Lower lobe of right lung (tissue), 2 donors: ENCODE measurements at places on chromosomes 11 and 22. TPM values are rescaled to one million over a fixed set of nuclear protein-coding genes. Genes with fewer than 3 reads are reported as not detected.

- H3K27me3 ChIP-seq: no peaks in the 10 kb centered on the region
- no peak overlapping the region for H3K27ac ChIP-seq
- peaks cover 7% of the 10 kb centered on the region for H3K4me1 ChIP-seq
- no peak for DNase-seq
Measured at GRCh38 chr11:13220148-13220547, 57.4 kb upstream of the BMAL1 start.

GRCh38 chr11:10594407-10594806, 25.9 kb upstream of the LYVE1 start:
- H3K36me3 ChIP-seq: no peaks in the 10 kb centered on the region
- peaks cover 54% of the 10 kb centered on the region for H3K4me1 ChIP-seq
- H3K27ac ChIP-seq: no peak overlapping the region
- no peak overlapping the region for H3K4me3 ChIP-seq
- no peak for DNase-seq

- H3K4me1 ChIP-seq: no peaks in the 10 kb centered on the region
- peaks cover 8% of the 10 kb centered on the region for H3K27me3 ChIP-seq
- H3K27ac ChIP-seq: no peak overlapping the region
- H3K36me3 ChIP-seq: no peaks in the 10 kb centered on the region
- DNase-seq: no peak
Measured at GRCh38 chr11:44404736-44405395, 94.9 kb upstream of the ALX4 start.

GRCh38 chr22:30615543-30615954, 8.6 kb downstream of the TCN2 start:
- peaks cover 66% of the 10 kb centered on the region for H3K36me3 ChIP-seq
- H3K4me3 ChIP-seq: no peak overlapping the region
- H3K27me3 ChIP-seq: no peaks in the 10 kb centered on the region
- peak; percentile 56 for DNase-seq

DNA sequence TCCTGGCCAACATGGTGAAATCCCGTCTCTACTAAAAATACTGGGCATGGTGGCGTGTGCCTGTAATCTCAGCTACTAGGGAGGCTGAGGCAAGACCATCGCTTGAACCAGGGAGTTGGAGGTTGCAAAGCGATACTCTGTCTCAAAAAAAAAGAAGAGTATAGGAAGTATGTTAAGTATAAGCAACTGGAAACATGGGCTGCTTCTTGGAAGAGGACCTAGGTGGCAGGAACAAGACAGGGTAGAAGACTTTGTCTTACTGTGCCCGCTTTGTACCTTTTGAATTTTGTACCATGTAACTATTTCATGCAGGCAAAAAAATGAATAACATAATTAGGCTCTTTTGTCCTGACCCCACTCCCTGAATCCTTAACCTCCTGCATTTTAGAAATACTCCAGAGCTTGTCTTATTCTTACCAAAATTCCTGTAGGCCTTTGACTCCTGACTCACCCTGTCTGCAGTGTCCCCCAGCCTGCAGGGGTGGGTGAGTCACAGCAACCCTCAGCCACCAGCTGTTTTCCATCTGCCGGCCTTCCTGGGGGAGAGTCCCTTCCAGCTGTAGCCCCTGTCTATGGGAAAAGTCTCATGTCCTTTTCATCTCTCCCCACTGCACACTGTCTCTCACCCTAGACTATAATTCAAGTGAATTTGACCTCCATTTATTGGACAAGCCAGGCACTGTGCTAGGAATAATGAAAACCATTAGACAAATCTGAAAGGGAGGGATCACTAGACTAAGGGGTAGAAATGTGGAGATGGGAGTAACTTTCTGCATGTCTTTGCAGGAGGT, 41.8 kb downstream of the TXN2 start:
- no peaks in the 10 kb centered on the region for H3K36me3 ChIP-seq
- H3K27me3 ChIP-seq: no peaks in the 10 kb centered on the region
- DNase-seq: no peak

Gene LGALS12
- 0.68 TPM for total RNA-seq

DNA sequence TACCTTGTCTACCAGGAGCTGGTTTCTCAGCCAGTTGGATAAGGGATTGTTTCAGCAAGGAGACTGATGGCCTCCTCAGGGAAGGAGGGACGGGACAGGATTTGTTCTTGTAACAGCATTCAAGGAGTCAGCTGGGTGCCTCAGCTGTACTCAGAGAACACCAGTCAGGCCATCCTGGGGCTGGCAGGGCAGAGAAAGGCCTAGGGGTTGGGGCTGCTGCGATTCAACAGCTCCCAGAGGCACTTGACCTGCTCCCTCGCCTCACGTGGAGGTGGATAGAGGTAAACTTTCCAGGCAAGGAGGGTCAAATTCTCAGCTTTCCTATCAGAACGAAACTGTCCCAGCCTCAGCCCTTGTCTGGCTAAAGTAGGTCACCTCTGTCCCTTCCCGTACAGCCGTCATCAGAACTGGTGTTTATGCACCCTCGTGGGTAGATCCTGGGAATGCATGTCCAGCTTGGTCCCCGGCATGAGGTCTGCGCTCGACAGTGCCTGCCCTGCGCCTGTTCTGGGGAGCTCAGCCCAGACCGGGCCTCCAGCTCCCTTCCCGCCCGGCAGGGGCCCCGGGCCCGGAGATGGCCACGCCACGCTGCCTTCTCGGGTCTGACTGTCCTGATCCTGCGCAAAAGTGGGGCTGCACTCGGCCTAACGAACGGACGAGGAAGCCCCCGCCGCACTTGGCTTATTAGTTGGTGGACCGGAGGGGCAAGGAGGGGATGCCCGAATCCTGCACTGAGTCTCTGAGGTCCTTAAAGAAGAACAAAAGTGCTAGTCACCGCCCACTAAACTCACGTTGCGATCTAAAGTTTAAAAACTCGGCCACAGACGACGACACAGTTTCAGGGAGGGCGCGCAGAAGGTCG, 762 bp upstream of the CCDC134 start:
- peak overlapping the region; percentile 91 for H3K27ac ChIP-seq
- peak; percentile 59 for DNase-seq
- H3K36me3 ChIP-seq: no peaks in the 10 kb centered on the region

DNA sequence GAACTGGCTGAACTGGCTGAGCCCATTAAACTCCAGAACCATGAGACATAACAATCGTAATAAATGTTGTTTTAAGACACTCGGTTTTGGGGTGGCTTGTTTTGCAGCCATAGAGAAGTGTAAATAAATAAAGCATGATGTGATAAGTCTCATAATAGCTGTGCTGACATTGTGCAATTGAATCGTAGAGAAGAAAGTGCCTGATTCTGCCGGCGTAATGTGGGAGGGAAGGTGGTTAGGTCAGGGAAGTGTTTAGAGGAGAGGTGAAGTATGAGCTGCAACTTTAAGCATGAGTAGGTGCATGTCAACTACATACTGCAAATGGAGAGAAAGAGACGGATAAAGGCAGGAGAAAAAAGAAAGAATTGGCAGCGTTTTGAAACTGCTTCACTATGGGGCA, 217.1 kb downstream of the BLID start:
- no peaks in the 10 kb centered on the region for H3K27me3 ChIP-seq
- no peaks in the 10 kb centered on the region for H3K4me1 ChIP-seq
- no peak overlapping the region for H3K27ac ChIP-seq

Gene RAG2
- total RNA-seq: not detected

DNA sequence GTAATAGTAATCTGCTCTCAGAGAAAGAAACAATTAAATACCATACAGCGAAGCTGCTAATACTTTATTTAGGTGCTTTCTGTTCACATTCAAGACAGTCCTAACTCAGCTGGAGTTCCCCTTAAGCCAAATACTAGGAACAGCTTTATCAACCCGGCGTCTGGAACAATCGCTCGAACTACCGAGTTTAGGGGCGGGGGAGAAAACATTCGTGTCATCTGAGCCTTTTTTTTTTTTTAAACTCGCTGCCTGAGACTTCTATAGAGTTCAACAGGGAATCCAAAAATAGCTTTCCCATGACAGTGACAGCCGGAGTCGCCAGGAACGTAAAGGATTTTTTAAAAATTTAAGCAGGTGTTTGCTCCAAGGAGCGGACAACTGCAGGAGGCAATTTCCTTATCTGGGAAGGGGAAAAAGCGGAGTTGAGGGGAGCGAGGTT, 852 bp downstream of the TRAF6 start:
- peak overlapping the region; percentile 77 for H3K4me3 ChIP-seq
- H3K36me3 ChIP-seq: no peaks in the 10 kb centered on the region
- no peak for DNase-seq
- H3K27ac ChIP-seq: peak overlapping the region; percentile 93

DNA sequence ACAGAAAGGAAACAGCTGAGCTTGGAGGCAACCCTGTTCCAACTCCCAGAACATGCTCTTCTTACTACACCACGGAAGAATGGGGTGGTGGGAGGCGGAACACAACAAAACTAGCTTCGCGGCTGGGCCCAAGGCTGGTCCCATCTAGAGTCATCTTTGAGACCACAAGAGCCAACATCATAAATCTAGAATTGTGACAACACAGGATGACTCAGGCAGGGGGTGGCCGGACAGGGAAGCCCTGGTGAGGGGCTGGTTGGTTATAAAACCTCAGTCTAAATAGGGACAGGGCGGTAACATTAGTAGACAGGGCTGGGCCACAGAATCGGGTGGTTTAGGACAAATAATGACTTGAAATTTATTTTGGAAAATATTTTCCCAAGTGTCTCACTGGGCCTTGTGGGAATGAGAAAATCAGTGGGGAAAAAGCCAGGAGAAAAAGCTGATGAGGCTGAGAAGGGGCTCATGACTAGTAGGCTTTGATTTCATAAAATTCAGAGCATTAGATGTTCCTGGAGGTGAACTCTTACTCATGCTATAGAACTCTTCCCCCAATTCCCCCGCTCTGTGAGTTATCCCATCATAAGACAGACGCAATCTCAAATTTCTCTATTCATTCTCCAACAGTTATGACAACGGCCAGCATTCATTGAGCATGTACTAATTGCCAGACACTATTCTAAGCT, 151.8 kb upstream of the TIMP3 start:
- H3K36me3 ChIP-seq: no peaks in the 10 kb centered on the region
- no peak for DNase-seq
- no peak overlapping the region for H3K4me3 ChIP-seq
- no peak overlapping the region for H3K27ac ChIP-seq

Gene RTCB
- 58.2 TPM for total RNA-seq

Gene BAIAP2L2
- total RNA-seq: 0.44 TPM

Gene ANO5
- 4.8 TPM for total RNA-seq

DNA sequence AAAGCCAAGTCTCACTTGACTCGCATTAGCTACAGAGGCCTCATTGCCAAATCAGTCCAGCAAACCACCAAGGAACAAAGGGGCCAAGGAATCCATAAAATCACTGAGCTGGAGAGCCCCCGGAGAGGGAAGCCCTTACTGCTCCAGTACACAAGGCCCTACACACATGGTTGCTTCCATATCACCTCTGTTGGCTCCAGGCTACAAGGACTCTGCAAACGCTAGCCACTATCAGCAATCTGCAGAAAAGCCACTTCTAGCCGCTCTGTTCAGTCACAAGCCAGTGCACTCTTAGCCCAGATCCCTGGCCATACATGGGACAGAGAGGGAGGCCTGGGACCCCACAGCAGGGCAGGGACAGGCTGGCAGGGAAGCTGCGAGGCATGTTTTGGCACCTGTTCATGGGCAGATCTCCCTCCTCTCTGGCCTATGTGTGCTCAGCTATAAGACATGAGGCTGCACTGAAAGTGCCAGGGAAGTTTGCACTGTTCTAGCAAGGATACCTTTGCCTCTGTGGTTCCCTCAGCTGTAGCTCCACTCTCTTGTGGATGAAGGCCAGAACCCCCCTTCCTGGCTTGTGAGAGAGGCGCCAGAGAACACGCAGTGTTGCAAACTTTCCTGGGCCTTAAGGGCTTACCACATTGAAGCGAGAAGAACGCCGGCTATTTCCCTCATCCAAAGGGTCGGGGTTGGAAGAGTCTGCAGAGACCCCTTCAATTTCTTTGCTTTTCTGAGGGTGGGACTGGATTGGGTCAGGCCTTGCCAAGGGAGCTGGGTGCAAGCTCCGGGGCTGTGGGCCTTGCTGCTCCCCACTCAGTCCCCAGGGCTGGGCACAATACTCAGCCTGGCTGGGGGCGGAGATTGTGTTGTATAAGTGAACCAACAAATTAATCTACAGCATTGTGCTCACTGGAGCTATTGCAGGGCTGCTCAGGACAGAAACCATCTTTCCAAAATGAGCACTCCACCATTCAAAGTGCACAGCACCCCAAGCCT, 108.7 kb upstream of the PITPNB start:
- peaks cover 13% of the 10 kb centered on the region for H3K36me3 ChIP-seq
- no peak for DNase-seq
- H3K4me1 ChIP-seq: peaks cover 50% of the 10 kb centered on the region
- no peaks in the 10 kb centered on the region for H3K27me3 ChIP-seq

GRCh38 chr11:15622231-15622890, 507.6 kb downstream of the INSC start:
- H3K4me1 ChIP-seq: no peaks in the 10 kb centered on the region
- H3K27ac ChIP-seq: no peak overlapping the region
- H3K4me3 ChIP-seq: no peak overlapping the region

DNA sequence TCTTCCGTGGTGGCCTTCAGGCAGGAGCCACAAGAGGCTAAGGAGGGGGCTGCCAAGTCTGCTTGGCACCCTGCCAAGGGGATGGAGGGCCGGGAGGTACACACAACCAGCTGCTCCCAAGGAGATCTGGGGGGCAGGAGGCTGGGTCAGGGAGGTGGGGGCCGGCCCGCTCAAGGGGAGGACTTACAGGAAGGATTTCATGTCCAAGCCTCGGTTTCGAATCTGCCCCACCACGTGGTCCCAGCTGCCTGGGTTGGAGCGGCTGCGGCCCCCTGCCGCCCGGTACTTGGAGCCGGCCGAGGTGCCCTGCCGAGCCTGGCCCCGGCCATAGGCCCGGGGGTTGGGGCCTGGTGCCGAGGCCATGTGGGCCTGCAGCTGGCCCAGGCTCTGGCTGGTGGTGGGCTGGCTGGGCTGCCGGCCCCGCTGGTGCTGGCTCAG, 33.5 kb downstream of the LRRC10B start:
- H3K4me3 ChIP-seq: no peak overlapping the region
- H3K27me3 ChIP-seq: no peaks in the 10 kb centered on the region
- H3K4me1 ChIP-seq: no peaks in the 10 kb centered on the region
- no peak for DNase-seq
- H3K27ac ChIP-seq: no peak overlapping the region

DNA sequence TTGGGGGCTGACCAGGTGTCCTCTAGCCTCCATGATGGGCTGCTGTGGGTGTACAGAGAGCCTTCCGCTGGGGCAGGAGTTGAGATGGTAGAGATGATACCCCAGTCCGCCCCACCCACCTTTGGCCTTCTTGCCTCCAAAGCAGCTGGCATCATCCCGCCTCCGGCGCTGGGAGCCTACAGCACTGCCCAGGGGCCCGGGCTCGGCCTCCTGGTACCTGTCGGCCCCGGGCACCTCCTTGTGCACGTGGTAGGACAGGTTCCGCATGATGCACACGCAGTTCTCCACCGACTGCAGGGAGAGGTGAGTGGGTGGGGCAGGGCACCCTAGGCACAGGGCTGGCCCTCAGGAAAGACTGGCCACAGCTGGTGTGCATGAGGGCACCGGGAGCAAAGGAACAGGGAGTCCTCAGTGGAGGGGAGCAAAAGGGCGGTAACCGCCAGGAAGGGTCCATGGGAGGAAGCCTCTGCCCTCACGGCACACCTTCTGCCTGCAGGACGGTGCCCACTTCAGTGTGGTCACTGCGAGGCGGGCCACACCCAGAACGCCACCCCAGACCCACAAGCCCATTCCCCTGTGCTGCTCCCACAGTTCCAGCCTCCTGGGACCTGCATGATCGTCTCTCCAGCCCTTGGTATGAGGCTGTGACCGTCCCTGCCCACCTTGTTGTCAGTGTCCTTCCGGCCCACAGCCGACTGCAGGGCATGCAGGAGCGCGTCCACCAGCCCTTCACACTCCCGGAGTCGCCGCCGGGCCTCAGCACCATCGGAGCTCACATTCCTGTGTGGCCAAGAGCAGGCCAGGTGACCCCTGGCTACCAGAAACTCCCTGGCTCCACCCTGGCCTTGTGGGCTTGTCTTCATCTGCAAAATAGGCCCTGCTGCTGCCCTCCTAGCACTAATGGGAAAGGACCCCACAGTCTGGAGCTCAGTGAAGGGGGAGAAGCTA, 36.0 kb upstream of the TXNRD2 start:
- H3K36me3 ChIP-seq: peaks cover 24% of the 10 kb centered on the region
- no peak for DNase-seq
- no peak overlapping the region for H3K27ac ChIP-seq
- no peaks in the 10 kb centered on the region for H3K27me3 ChIP-seq
- no peaks in the 10 kb centered on the region for H3K4me1 ChIP-seq
